ENCODE measurements at places on chromosomes 11 and 22.

GRCh38 chr22:27259433-27259832 lies 542.1 kb downstream of the MN1 start:
- no peak for DNase-seq

DNA sequence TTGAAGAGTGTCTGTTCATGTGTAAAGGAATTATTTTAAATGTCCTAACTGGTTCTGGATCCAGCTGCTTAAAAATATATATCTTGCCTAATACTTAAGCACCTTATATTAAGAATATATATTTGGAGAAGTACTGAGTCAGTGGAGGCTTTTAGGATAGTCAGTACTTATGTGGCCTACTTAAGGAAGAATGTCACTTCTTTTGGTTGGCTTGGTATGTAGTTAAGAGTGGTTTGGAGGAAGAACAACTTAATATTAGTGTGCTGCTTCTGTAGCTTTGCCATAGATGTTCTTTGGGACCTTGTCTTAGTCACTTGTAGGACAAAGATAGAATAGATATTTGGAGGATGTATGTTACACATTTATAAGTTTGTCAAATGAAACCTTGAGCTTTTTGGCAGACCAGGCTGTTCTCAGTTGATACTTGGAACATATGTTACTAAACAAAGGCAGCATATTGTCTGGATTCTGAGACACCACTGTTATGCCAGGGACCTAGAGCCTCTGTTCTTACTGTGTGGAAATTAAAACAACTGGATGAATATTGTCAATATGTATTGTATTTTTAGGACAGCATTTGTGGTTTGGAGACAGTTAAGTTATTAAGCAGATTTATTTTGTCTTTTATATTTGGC lies 4.9 kb downstream of the HIPK3 start:
- DNase-seq = no peak

DNA sequence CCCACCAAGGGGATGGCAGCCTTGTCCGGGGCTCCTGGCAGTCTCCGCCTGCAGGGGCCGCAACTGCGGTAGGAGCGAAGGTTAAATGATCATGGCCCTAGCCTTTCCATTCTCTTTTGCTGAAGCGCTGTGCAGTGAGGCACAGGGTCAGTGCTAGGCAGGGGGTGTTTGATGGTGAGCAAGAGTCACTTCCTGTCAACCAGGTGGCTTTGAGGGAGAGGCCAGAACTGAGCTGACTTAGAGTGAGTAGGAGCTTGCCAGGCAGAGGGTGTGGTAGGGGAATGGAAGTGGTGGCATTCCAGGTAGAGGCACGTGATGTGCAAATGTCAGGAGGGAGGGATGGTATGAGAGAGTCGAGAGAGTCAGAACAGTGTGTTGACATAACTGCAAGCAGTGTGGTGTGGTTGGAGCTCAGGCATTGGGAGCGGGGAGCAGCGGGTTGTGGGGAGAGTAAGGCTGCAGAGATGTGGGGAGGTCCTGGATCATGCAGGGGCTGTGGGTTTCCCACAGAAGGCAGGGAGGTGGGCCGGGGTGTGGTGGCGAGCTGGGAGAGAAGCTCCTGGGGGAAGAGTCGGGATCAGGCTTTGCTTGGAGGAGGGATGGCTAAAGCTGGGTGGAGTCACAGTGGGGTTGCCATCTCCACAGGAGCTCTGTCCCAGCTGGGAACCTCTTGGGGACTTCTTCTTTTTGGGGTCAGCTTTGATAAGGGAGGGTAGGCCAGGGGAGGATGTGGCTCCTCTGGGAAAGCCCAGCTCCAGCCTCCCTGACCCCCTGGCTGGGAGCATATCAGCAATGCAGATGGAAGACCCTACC lies 33.3 kb downstream of the AMPD3 start:
- DNase-seq = no peak

DNA sequence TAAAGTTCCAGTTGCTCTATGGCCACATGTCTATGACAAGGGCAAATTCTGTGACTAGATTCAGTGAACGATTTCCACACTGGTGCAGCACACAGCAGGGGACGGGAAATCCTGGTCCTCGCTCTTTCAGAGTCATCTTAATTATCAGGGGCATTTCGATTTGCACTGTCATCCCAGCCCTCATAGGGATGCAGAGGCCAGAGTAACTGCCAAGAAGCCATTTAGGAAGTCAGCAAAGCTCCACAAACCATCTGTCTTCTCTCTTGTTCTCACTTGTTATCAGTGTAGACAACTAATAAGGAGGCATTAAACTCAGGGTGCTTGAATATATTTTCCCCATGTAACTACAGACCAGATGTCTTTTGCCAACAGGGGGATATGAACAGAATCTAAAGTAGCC lies 151.7 kb downstream of the STK33 start:
- no peak for DNase-seq

- no peak for DNase-seq
Observed at GRCh38 chr11:126311401-126312291, 7.8 kb downstream of the DCPS start.

DNA sequence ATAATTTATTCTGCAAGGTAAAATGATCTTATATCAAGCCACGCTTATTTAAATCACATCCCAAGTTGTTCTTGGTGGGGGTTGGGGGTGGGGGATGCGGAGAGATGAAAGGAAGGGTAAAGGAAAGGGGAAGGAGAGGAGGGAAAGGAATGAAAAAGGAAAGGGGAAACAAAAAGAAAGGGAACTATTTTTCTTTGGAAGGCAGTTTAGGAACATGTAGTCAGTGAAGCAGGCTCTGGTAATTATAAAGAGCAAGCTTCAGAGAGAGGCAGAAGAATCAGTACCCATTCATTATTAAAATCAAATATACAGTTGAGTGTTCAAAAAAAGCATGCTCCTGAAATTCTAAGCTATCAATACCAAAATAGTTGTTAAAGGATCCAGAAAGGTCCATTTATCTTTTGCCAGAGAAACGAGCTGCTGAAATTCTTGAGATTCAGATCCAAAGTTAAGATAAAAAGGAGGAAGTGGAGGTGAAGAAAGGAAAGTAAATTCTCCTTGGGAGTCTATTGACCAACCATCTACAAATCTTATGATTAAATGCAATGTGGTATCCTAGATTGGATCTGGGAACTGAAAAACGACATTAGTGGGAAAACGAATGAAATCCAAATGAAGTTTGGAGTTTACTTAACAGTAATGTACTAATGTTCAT lies 107.4 kb downstream of the SGSM3 start:
- no peak for DNase-seq

All from astrocyte of the cerebellum (primary cell).